Liver (tissue), 10 donors: ENCODE measurements at places on chromosomes 12 and 14. TPM values are rescaled to one million over a fixed set of nuclear protein-coding genes. Genes with fewer than 3 reads are reported as not detected.

Gene PXMP2
- polyA plus RNA-seq = 153 TPM

Gene EEF1AKMT3
- 2.0 TPM for polyA plus RNA-seq

Gene ABHD12B
- polyA plus RNA-seq = not detected

Gene HHIPL1
- polyA plus RNA-seq = 0.96 TPM

Gene LRRIQ1
- polyA plus RNA-seq = not detected

Gene NTS
- 0.25 TPM for polyA plus RNA-seq

Gene ALDH1L2
- 0.03 TPM for polyA plus RNA-seq

Gene TBC1D30
- 0.46 TPM for polyA plus RNA-seq

Gene MAPKAPK5
- polyA plus RNA-seq = 14.1 TPM

Gene ARMH4
- polyA plus RNA-seq = 0.38 TPM

Gene FAR2
- polyA plus RNA-seq = 0.81 TPM

Gene TAS2R46
- not detected for polyA plus RNA-seq

Gene SMCO2
- polyA plus RNA-seq = not detected

Gene STYK1
- not detected for polyA plus RNA-seq
